Caki2 (cell line): ENCODE measurements at places on chromosomes 12 and 14. TPM values are rescaled to one million over a fixed set of nuclear protein-coding genes. Genes with fewer than 3 reads are reported as not detected.

DNA sequence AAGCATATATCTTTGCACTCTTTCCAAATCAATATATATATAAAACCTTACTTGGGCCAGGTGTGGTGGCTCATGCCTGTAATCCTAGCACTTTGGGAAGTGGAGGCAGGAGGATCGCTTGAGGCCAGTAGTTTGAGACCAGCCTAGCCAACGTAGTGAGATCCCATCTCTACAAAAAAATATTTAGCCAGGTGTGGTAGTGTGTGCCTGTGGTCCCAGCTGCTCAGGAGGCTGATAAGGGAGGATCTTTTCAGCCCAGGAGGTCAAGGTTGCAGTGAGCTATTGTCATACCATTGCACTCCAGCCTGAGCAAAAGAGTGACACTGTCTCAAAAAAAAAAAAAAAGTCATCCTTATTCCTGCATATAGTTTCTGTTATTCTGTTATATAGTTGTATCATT, 14.4 kb downstream of the OS9 start:
- no peak for DNase-seq

GRCh38 chr14:83548061-83548839, 1981.7 kb upstream of the FLRT2 start:
- DNase-seq, result no peak

- DNase-seq, result no peak
Measured at GRCh38 chr12:70247653-70248199, 4.5 kb downstream of the CNOT2 start.

DNA sequence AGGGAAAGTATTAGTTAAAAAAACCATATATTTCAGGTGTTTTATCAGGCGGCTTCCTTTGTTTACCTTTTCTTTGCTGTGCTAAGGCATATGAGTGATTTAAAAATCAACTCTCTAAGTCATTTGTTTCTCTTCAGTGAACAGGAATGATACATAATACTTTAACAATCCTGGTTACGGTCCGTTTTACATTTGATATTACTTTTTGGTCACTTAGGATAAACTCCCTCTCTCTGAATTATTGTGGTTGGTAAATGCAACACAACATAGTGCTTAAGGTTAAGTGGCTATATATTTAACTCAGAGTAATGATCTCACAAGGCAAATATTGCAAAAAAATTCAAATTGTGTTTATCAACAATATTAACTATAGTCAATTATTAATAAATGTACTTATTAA, 32.7 kb upstream of the AKAP6 start:
- DNase-seq, result peak; percentile 3

DNA sequence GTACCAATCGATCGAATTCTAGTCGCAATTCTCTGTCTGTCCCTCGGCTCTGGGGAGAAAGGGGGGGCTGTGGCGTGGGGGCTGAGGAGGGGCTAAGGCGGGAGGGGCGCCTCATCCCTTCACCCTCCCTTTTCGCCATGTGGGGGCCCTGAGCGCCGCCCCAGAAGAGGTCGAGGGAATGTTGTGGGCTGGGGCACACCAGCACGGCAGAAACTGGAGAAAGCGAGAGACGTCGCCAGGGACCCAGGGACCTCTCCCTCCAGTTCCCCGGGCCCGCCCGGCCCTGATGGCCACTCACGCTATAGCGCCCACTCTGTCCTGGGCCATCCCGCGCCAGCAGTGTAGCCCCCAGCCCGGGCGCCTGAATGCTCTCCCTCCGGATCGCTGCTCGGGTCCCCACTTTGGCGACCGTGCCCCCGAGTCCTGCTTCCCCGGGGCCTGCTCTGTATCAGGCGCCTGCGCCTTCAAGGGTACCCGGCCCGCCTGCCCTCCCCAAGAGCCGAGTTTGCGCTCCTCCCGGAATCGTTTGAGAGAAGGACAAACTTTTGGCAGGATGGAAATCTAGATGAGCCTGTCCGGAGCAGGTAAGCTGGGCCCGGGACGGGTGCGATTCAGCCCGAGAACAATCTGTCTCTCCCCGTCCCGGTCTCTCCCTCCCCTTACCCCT, 62.6 kb downstream of the SMUG1 start:
- no peak for DNase-seq

DNA sequence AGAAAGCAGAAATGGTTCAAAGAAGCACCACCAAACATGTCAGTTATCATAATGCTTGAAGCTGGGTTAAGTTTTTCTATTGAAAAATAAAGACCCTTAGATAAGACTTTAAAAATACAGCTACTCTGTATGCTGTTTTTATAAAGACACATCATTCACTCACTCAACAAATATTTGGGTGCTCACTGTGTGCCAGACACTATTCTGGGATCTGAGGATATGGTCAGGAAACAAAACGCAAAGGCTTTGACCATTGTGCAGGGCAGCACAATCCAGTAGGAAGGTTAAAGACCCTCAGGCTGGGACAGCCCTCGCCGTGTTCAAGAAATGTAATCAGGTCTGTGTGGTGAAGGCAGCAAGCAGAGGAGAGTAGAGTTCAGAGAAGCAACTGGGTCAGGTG, 38.0 kb upstream of the DPY19L2 start:
- DNase-seq, result no peak

GRCh38 chr12:198705-199104, 15.3 kb downstream of the SLC6A12 start:
- DNase-seq, result no peak

GRCh38 chr14:36767603-36768281, 106.1 kb downstream of the PAX9 start:
- DNase-seq, result no peak

GRCh38 chr12:56683-57346, 9.8 kb upstream of the IQSEC3 start:
- DNase-seq, result no peak

DNA sequence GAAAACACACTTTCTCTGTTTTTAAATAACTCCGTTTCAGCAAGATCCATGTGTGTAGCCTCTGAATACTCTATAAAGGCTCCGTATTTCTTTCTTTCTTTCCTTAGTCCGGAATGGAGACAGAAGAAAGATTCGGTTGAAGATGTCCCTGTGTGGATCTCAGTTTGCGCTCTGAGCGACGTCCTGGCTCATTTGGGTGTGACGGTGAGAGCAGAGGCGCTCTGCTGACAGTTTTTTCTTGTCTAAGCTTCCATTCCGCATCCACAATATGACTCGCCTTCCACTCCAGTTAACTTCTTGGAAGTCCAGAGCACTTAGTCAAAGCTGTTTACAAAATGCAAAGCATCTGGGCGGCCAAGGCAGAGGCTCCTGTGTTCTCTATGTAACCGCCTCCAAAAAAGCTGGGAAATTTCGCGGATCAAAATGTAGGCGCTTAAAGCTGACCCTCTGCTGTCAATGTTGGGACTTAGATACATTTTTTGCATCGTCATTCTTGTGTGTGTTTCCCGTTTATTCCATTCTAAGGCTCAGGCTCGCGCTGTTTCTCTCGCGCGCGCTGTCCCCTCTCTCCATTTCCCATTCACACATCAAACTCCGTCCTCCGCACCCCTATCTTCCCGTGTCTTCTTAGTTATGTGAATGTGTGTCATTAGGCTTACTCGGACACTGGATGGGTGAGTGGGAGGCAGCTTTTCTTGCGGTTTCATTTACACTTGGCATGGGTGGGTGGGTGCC, 880 bp upstream of the FLRT2 start:
- DNase-seq, result peak; percentile 49

GRCh38 chr12:89567691-89568239, 41.9 kb upstream of the POC1B start:
- no peak for DNase-seq

GRCh38 chr14:51248016-51248987, 8.3 kb downstream of the TMX1 start:
- no peak for DNase-seq

DNA sequence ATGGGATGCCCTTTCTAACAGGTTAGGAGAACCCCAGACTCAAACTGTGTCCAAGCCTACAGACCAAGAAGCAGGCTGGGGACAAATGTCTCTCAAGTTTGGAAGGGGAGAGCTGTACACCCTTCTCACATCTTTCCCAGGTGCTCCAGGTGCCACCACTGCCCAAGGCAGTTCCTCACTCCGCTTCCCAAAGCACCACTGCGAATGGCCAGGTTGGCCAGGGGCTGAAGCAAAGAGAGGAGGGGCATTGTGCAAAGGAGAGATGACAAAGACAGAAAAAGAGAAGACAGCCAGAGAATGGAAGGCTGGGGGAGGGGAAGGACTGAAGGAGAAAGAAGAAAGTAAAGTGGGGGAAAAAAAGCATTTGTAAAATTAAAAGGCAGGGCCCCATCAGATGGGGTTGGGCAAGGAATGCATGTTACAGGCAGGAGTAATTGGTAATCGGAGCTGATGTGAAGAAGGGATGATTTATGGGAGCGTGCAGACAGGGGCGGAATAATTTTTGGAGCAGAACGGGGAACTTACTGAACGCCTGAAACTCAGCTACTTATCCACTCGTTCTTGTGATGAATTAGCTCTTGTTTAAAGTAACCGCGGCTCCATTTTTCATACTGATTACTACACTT, 165.8 kb downstream of the ESRRB start:
- DNase-seq, result no peak

DNA sequence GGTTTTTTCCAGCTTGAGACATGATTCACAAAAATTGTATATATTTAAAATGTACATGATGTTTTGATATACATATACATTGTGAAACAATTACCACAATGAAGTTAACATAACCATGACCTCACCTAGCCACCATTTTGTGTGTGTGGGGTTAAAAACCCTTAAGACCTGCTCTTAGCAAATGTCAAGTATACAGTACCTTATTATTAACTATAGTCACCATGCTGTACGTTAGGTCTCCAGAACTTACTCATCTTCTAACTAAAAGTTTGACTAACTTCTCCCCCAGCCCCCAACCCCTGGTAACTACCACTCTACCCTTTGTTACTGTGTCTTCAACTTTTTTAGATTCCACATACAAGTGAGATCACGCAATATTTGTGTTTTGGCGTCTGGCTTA, 52.6 kb downstream of the EIF2S3B start:
- no peak for DNase-seq

DNA sequence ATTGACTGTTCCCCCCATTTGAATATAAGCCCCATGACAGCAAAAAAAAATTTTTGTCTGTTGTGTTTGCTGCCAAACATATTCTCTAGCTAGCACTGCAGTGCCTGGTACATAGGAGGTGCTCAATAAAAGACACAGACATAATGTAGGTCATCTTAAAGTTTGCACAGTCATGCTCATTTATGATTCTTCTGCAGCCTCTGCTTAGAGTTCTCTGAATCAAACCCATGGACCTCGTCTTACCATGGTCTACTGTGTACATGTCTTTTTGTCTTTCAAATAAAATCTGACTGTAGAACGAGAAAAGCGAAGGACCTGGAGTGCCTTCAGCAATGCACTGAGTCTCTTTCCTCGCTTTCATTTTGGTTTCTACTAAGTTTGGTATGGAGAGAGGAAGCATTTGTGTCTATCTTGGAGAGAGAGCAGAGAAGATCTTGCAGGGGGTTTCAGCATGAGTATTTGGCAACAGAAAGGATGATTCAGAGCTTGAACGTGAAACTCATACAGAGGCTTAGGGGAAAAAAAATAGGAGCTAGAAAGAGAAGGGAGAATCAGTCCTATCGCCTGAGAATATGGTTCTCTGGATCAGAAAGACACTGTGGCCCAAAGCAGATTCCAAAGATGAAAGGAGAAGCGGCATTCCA, 38.8 kb upstream of the TMCC3 start:
- DNase-seq, result no peak

DNA sequence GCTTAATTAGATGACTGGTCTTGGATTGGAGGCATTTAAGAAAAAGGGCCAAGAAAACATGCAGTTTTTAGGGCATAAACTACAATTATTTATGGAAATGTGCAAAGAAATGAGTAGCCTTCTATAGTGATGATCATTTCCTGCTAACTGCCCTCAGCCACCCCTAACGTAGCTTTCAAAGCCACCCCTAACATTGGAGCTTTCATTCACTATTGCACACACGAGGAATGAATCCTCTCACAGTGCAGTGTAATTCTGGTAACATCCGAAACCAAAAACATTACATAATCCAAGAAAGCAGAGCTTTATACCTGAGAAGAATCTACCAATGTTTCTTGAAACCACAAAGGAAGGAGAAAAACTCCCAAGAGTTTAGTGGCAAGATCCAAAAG, 1003.6 kb downstream of the TMEM121 start:
- DNase-seq, result no peak

DNA sequence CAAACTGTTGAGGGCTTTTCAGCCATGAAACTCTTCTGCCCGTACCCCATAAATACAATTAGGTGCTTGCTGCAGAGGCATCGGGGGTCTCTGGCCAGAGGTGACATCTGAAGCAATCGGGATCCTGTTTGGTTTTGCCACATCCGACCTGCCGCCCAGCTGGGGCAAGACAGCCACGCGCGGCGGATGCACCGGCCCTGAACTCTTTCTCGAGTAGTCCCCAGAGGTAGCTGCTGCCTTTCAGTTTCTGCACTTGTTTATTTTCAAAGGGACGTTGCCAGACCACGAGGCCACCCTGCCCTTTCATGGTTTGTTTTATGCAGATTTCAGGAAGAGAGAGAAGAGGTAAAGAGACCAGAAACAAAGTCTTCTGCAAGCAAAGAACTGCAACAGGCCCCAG, 10.6 kb upstream of the MLXIP start:
- DNase-seq, result peak; percentile 73

GRCh38 chr12:74747305-74747704, 209.7 kb downstream of the ATXN7L3B start:
- DNase-seq, result peak; percentile 15

DNA sequence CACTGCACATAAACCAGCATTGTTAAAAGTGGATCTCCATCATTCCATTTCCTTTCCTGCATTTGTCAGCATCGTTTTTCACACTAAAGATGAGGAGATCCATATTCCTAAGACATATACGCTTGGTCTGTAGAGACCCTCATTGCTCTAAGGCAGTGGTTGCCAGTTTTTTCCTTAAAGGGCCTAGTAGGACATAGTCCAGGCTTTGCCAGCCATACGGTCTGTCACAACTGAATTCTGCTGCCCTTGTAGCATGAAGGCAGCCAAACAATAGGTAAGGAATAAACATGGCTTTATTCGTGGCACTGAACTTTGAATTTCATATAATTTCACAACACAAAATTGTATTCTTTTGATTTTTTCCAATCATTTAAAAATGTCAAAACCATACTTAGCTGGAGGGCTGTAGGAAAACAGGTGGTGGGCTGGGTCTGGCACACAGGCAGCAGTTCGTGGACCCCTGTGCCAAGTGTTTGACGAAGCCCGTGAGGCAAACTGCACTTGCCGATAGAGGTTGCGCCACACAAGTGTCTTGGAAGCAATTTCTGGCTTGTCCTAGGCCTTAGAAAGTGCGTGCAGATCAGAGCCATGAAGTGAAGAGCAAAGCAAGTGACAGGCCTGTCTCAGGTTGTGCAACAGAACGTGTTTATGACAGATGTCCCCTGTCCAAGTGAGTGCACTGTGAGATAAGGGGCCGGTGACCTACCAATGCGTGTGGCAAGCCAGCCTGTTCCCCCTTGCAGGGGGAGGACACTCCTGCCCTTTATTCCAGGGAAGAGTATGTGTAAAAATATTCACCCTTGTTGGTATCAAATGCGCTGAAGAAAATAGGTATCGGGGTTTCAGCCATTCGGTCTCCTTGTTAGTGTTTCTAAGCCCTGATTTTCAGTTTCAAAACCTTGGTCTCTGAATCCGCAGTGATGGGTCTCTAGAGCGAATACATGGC, 916 bp upstream of the CHPT1 start:
- DNase-seq, result no peak

GCH1 gene
- 0.38 and 1.7 TPM in 2 replicates for total RNA-seq

TAS2R20 gene
- not detected in 2 replicates for total RNA-seq

KRT73 gene
- 0.51 TPM in 1 of 2 replicates, not detected in the other for total RNA-seq

FOS gene
- 4.5 and 12.6 TPM in 2 replicates for total RNA-seq

EML5 gene
- 0.12 and 1.3 TPM in 2 replicates for total RNA-seq

PLD4 gene
- total RNA-seq, result not detected in 2 replicates

TMEM119 gene
- total RNA-seq, result not detected in 2 replicates

SPSB2 gene
- 63.0 and 79.5 TPM in 2 replicates for total RNA-seq

GPRC5D gene
- total RNA-seq, result not detected in 2 replicates

HCAR1 gene
- total RNA-seq, result not detected in 2 replicates

PPP4R4 gene
- not detected in 2 replicates for total RNA-seq

FAM186B gene
- 0.64 TPM in 1 of 2 replicates, not detected in the other for total RNA-seq

ADCY4 gene
- not detected in 2 replicates for total RNA-seq
